Heart left ventricle (tissue), 16 donors: ENCODE measurements at places on chromosomes 4 and X. TPM values are rescaled to one million over a fixed set of nuclear protein-coding genes. Genes with fewer than 3 reads are reported as not detected.

Gene TSPAN7
- total RNA-seq: 16.2 TPM

Gene HELT
- total RNA-seq: not detected

Gene GLRA3
- total RNA-seq: not detected

Gene TCEAL9
- total RNA-seq: 23.8 TPM

DNA sequence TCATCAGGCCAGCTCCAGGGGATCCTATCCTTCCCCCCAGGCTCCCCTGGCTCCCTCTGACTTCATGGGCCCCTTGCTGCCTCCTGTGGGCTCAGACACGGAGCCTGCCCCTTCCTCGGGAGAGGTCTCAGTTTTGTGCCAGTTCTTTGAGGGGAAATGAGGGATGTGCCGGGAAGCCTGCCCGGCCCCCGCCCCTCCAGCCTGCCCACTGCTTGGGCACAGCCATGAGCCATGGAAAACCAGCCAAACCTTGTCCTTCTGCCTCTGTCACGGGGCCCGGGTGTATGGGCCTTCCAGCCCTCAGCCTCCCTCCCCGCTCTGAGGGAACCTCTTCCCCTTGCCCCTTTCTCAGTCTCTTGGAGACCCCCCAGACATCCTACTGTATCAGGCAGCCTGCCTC, 6.8 kb downstream of the BGN start:
- no peak overlapping the region for H3K27ac ChIP-seq
- no peaks in the 10 kb centered on the region for H3K4me1 ChIP-seq
- no peak for DNase-seq
- no peaks in the 10 kb centered on the region for H3K27me3 ChIP-seq
- no peaks in the 10 kb centered on the region for H3K36me3 ChIP-seq

DNA sequence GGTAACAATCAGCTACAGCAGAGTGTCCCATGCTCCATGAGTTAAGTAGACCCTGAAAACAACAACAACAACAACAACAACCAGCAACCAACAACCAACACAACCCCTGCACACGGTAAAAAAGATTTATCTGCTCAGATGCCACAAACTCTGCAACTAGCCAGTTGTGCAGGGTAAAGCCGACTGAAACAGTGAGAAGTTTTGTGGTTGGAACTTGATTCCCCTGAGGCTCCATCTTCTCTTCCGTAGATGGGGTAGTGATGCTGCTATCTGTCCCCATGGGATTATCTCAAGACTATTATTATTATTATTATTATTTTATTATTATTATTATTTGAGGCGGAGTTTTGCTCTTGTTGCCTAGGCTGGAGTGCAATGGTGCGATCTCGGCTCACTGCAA, 50.6 kb upstream of the RAPGEF2 start:
- no peaks in the 10 kb centered on the region for H3K36me3 ChIP-seq
- no peak for DNase-seq
- no peak overlapping the region for H3K4me3 ChIP-seq
- H3K27me3 ChIP-seq: no peaks in the 10 kb centered on the region

- no peak for DNase-seq
- H3K27me3 ChIP-seq: no peaks in the 10 kb centered on the region
- H3K36me3 ChIP-seq: no peaks in the 10 kb centered on the region
- H3K4me1 ChIP-seq: peaks cover 13% of the 10 kb centered on the region
- H3K27ac ChIP-seq: no peak overlapping the region
Measured at GRCh38 chrX:49312176-49312575, 8.7 kb downstream of the GAGE10 start.

- DNase-seq: no peak
- no peaks in the 10 kb centered on the region for H3K36me3 ChIP-seq
- no peak overlapping the region for H3K27ac ChIP-seq
Measured at GRCh38 chrX:47610511-47610910, 9.1 kb downstream of the SYN1 start.

- no peaks in the 10 kb centered on the region for H3K4me1 ChIP-seq
- no peak overlapping the region for H3K4me3 ChIP-seq
- no peak for DNase-seq
- no peak overlapping the region for H3K27ac ChIP-seq
- H3K27me3 ChIP-seq: no peaks in the 10 kb centered on the region
- H3K36me3 ChIP-seq: no peaks in the 10 kb centered on the region
Measured at GRCh38 chrX:7059214-7059838, 88.2 kb upstream of the STS start.
